Activated T-cell treated with anti-CD3 and anti-CD28 coated beads, Interleukin-2, amount 50 U/mL, for 24 hours (primary cell): ENCODE measurements at places on chromosomes 2 and 18.

DNA sequence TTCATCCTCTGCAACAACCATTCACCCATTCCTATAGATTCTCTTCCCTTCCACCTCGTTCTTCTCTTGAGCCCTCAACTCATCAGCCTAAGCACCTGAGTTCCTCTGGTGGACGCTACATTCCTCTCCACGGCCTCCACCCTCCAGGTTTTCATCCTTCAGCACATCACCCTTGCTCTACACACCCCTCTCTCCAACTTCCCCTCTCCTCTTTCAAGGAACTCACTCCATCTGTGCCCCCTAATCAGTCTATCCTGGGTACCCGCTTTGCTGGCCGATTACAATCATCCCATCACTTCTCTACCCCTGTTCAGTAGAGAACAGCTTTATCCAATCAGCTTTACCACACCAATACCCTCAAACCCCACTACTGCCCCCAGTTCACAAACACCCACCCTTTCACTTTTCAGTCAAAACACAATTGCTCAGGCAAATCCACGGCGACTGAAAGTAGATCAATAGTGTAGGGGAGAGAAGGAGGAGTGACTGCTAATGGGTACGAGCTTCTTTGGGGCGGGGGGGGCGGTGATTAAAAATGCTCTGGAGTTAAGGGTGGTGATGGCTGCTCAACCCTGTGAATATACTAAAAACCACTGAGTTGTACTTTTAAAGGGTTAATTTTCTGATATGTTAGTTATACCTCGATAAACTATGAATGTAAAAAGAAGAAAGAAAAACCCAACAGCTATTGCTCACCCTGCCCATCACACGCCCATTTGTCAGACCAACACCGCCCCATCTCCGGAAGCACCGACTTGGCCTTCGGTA, 857 bp downstream of the DYM start:
- H3K27me3 ChIP-seq = no peaks in the 10 kb centered on the region
- peak overlapping the region; percentile 68 for H3K27ac ChIP-seq
- peak; percentile 48 for DNase-seq
- H3K4me3 ChIP-seq = peak overlapping the region; percentile 82
- peaks cover 24% of the 10 kb centered on the region for H3K36me3 ChIP-seq

DNA sequence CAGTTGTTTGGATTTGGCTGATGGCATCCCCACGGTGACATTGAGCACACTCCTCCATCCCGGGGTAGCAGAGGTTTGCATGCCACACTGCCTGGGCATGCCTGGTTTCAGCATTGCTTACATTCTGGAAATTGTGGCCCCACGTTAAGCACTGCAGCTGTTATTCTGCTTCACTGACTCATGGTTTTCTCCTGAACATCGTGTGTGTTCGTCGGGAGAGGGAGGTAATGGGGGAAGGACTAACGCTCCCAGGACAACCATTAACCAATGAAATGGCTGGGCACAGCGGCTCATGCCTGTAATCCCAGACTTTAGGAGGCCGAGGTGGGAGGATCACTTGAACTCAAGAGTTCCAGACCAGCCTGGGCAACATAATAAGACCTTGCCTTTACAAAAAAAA, 28.2 kb upstream of the YWHAQ start:
- no peaks in the 10 kb centered on the region for H3K36me3 ChIP-seq
- peaks cover 56% of the 10 kb centered on the region for H3K4me1 ChIP-seq
- DNase-seq = no peak
- no peaks in the 10 kb centered on the region for H3K27me3 ChIP-seq

GRCh38 chr2:207385076-207385475, 144.7 kb upstream of the CREB1 start:
- H3K4me1 ChIP-seq = peaks cover 3% of the 10 kb centered on the region
- H3K4me3 ChIP-seq = no peak overlapping the region
- no peak for DNase-seq
- H3K27me3 ChIP-seq = no peaks in the 10 kb centered on the region
- H3K36me3 ChIP-seq = peaks cover 4% of the 10 kb centered on the region

- H3K4me1 ChIP-seq = no peaks in the 10 kb centered on the region
- no peak overlapping the region for H3K4me3 ChIP-seq
- H3K27ac ChIP-seq = no peak overlapping the region
- H3K36me3 ChIP-seq = no peaks in the 10 kb centered on the region
- DNase-seq = no peak
- no peaks in the 10 kb centered on the region for H3K27me3 ChIP-seq
Observed at GRCh38 chr2:76298041-76298440, 587.3 kb upstream of the GCFC2 start.

DNA sequence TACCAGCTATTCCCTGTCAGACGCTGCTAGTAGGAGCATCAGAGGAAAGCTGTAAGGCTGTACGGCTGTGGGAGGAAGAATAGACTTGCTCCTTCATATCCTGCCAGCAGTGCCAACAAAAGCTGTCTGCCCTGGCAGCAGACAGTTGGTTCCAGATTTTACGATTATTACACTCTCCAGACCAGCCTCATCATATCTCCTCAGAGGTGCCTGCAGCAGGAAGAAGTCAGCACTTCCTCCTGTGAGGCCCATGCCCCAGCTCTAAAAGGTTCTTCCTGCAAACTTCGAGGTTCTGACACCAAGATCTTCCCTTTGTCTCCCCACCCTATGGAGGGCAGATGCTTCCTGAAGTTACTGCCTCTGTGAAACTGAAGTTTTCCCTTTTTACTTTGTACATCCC, 537.7 kb upstream of the PKDCC start:
- no peaks in the 10 kb centered on the region for H3K27me3 ChIP-seq
- no peak overlapping the region for H3K4me3 ChIP-seq
- no peaks in the 10 kb centered on the region for H3K4me1 ChIP-seq
- no peak for DNase-seq
- no peak overlapping the region for H3K27ac ChIP-seq

GRCh38 chr2:71658771-71659170, 205.4 kb downstream of the DYSF start:
- no peaks in the 10 kb centered on the region for H3K4me1 ChIP-seq
- peaks cover 2% of the 10 kb centered on the region for H3K36me3 ChIP-seq
- no peaks in the 10 kb centered on the region for H3K27me3 ChIP-seq
- no peak overlapping the region for H3K4me3 ChIP-seq
- no peak overlapping the region for H3K27ac ChIP-seq

GRCh38 chr2:178521304-178522150, 41.3 kb downstream of the PLEKHA3 start:
- H3K4me1 ChIP-seq = peaks cover 50% of the 10 kb centered on the region
- peak; percentile 40 for DNase-seq
- H3K36me3 ChIP-seq = peaks cover 60% of the 10 kb centered on the region
- H3K4me3 ChIP-seq = peak overlapping the region; percentile 47

DNA sequence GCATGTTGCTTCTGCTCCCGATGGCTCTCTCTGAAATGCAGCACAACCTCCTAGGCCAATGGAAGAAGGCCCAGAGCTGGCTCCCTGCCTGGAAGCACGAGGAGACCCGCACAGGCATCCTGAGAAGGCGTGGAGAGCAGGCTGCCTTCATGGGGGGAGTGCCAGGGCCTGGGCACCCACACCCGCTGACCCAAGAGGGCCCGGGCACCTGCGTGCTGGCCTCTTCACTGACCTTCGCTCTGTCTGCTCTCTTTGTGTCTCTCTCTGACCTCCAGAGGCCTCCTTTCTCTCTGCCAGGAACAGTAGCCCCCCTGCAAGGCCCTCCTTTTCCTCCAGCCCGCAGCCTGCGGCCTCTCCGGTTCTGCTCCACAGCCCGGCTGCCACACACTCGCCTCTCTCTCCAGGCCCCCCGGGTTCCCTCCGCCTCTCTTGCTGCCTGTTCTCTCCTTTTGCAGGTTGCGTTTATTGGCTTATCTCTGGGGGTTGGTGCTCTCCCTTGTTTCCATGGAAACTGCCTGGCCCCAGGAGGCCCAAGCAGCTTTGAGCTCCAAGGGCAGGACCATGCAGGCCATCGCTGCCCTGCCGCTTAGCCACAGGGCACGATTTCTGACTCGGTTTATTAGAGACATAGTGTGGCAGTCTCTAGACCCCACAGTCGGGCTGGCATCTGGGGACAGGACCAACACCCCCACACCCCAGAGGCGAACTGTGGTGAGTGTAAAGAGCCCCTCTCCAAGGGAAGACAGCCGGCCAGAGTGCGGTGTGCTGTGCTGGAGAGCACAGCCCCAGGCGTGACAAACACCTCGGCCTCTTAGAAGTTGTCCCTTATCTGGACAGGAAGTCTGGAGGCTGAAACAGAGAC, 1.7 kb downstream of the MZT2B start:
- peak overlapping the region; percentile 89 for H3K27ac ChIP-seq
- H3K27me3 ChIP-seq = no peaks in the 10 kb centered on the region
- H3K4me1 ChIP-seq = peaks cover 24% of the 10 kb centered on the region
- DNase-seq = no peak

DNA sequence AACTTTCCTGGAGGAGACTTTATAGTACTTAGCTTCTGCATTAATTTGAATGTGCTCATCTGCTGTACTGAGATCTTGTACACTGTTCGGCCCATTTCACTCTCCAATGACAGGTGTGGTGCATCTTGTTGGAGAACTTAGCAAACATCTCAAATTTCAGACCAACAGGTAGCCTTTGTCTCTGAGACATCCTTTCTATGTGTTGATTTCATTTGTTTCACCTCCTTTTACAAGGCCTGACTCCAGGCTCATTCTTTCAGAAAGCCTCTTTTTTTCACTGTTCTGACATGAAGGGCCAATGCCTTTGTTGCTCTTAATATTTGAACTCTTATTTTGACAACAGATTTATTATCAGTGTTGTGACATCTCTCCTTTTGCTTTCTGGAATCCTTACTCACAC, 271.8 kb upstream of the FANCL start:
- H3K27ac ChIP-seq = no peak overlapping the region
- no peaks in the 10 kb centered on the region for H3K36me3 ChIP-seq
- no peaks in the 10 kb centered on the region for H3K4me1 ChIP-seq
- no peaks in the 10 kb centered on the region for H3K27me3 ChIP-seq
- no peak for DNase-seq

- no peaks in the 10 kb centered on the region for H3K4me1 ChIP-seq
- no peaks in the 10 kb centered on the region for H3K27me3 ChIP-seq
- H3K27ac ChIP-seq = no peak overlapping the region
- no peak overlapping the region for H3K4me3 ChIP-seq
- H3K36me3 ChIP-seq = no peaks in the 10 kb centered on the region
Observed at GRCh38 chr2:33354981-33355380, 121.5 kb upstream of the RASGRP3 start.

DNA sequence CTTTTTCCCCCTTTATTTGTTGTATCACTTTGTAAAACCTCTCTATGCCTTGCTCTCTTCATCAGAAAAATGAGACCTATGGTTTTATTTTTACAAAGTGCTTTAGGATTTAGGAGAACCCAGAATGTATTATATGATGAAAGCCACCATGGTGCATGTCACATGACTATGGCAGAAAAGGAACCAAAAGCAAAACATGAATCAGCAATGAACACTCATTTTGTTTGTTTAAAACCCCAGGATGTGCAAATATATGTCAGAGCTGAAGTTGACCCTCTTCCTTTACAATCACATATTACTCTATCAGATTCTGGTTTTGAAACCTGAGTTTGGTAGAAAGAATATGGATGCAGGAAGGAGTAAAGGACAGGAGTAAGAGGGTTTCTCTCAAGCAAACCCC, 70.0 kb downstream of the FIGN start:
- no peaks in the 10 kb centered on the region for H3K36me3 ChIP-seq
- no peak overlapping the region for H3K4me3 ChIP-seq
- DNase-seq = no peak
- no peaks in the 10 kb centered on the region for H3K27me3 ChIP-seq
- H3K27ac ChIP-seq = no peak overlapping the region
